ENCODE measurements at places on chromosomes 3 and 15. TPM values are rescaled to one million over a fixed set of nuclear protein-coding genes. Genes with fewer than 3 reads are reported as not detected.
A peak's percentile ranks its signal among the peaks of the same experiment; 100 is the strongest.

The ALDH1A3 gene
- 8.5 TPM for total RNA-seq

DNA sequence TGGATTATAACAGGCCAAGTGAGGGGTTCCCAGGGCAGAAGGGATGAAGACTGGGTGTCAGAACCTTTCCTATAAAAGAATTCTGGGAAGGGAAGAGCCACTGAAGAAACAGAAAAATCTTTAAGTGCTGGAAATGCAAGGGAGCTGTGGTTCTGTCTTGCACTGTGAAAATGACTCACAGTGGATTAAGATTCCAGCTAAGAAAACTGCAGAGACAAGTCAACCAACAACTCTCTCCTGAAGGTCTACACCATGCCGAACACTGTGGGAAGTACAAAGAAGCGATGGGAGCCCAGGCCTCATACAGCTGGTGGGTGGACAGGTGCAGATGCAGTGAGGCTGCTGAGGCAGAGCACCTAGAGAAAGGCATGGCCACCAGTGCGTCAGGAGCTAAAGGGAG, 27.7 kb downstream of the ZDHHC3 start:
- no peak for DNase-seq
- H3K27me3 ChIP-seq: no peaks in the 10 kb centered on the region
- no peak overlapping the region for H3K27ac ChIP-seq
- H3K4me1 ChIP-seq: no peaks in the 10 kb centered on the region
- peaks cover 20% of the 10 kb centered on the region for H3K36me3 ChIP-seq
- no peak overlapping the region for H3K4me3 ChIP-seq

The SELENOS gene
- total RNA-seq: 38.1 TPM

GRCh38 chr3:10945683-10946287, 46.8 kb upstream of the SLC6A1 start:
- H3K4me3 ChIP-seq: no peak overlapping the region
- peak; percentile 68 for DNase-seq
- H3K27ac ChIP-seq: no peak overlapping the region
- no peaks in the 10 kb centered on the region for H3K36me3 ChIP-seq
- H3K4me1 ChIP-seq: no peaks in the 10 kb centered on the region

The ERICH6 gene
- not detected for total RNA-seq

The STARD5 gene
- total RNA-seq: 0.25 TPM

- H3K4me3 ChIP-seq: no peak overlapping the region
- no peaks in the 10 kb centered on the region for H3K4me1 ChIP-seq
- no peaks in the 10 kb centered on the region for H3K36me3 ChIP-seq
These were observed 163.2 kb upstream of the GRM7 start for GRCh38 chr3:6697722-6698121.

The ROBO1 gene
- 14.0 TPM for total RNA-seq

GRCh38 chr3:106588739-106589138, 719.9 kb upstream of the CBLB start:
- peaks cover 3% of the 10 kb centered on the region for H3K4me1 ChIP-seq
- no peaks in the 10 kb centered on the region for H3K27me3 ChIP-seq

DNA sequence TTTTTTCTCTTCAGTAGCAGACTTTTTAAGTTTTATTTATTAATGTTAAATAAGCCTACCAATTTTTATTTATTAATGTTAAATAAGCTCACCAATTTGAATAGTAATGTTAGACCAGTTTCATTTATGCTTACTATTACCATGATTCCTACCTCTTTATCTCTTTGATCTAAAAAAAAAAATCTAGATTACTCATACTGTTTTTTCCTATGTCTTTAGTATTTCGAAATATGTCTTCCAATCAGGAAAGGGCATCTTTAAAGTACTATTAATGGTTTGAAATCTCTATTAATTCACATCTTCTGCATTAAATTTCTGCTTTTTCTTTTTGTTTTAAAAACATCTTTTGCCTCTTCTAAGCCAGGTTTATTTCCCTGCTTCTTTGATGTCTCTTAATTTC, 27.5 kb upstream of the MAPKBP1 start:
- H3K36me3 ChIP-seq: peaks cover 11% of the 10 kb centered on the region
- H3K4me3 ChIP-seq: no peak overlapping the region

The CKMT1B gene
- not detected for total RNA-seq

The KBTBD8 gene
- 3.2 TPM for total RNA-seq

The KNG1 gene
- total RNA-seq: not detected

DNA sequence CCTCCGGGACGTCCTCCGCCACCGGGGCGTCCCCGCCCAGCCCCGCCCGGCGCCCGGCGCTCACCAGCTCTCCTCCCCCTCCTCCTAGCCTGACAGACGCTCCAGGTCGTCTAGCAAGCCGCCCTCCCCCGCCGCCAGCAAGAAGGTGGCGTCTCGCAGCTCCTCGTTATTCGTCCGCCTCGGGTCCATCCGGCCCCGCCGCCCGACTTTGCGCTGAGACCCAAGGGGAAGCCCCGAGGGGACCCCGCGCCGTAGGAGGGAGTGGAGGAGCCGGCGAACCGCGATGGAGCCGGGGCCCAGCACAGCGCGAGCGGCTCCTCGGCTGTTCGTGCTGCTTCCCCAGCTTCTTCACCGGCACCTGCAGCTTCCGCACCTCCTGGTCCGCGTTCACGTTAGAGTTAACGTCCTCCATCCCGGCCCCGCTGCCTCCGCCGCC, 26.3 kb upstream of the MTHFS start:
- H3K27ac ChIP-seq: peak overlapping the region; percentile 91
- DNase-seq: peak; percentile 56
- peak overlapping the region; percentile 84 for H3K4me3 ChIP-seq
- no peaks in the 10 kb centered on the region for H3K4me1 ChIP-seq
- H3K27me3 ChIP-seq: no peaks in the 10 kb centered on the region

GRCh38 chr15:61556037-61556648, 327.0 kb upstream of the RORA start:
- H3K27ac ChIP-seq: no peak overlapping the region
- H3K27me3 ChIP-seq: no peaks in the 10 kb centered on the region
- peaks cover 4% of the 10 kb centered on the region for H3K4me1 ChIP-seq
- no peak overlapping the region for H3K4me3 ChIP-seq

GRCh38 chr3:138511945-138512344, 77.5 kb downstream of the ESYT3 start:
- no peak overlapping the region for H3K27ac ChIP-seq
- no peaks in the 10 kb centered on the region for H3K27me3 ChIP-seq
- no peaks in the 10 kb centered on the region for H3K36me3 ChIP-seq
- no peak overlapping the region for H3K4me3 ChIP-seq
- peaks cover 5% of the 10 kb centered on the region for H3K4me1 ChIP-seq
- DNase-seq: no peak

DNA sequence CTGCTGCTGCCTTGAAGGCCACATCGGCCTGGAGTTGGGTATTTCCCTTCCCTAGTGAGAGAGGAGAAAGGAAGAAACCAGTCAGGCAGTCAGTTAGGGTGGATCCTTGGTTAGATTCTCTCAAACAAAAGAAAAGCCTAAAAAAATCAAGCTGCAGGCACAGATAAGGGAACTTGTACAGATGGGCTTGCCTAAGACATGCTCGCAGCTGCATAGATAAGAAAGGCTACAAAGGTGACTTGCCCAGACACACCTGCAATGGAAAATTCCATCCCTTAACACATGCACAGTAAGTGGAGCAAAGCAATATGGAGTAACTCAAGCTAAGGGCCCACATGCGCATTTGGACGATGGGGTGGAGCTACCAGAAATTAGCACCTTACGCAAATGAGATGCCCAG, 199.7 kb upstream of the ARPP21 start:
- DNase-seq: no peak
- H3K27me3 ChIP-seq: no peaks in the 10 kb centered on the region
- no peak overlapping the region for H3K27ac ChIP-seq
- H3K36me3 ChIP-seq: no peaks in the 10 kb centered on the region

DNA sequence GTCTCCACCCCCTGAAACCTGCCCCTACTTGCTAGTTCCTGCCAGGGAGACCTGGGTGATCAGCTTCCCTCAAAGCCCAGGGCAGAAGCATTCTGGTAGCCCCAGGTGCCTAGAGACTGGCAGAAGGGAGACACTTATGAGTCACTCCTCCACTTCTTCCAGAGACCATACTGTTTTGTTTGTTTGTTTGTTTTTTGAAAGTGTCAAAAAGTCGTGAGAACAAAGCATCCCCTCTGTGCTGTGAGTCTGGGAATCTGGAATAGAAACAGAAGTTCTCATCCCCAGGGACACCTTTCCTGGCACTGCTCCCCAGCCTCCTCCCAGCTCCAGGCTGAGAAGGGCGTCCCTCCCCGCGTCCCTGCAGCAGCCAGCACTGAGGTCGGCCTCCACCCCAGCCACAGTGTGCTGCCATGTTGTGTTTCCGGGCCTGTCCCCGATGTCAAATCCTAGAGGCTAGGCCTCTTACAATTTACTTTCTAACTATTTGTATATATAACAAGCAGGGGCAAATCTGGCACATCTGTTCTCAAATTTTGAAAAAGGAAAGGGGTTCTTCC, 573.0 kb downstream of the RBMS3 start:
- no peaks in the 10 kb centered on the region for H3K36me3 ChIP-seq
- DNase-seq: no peak
- no peak overlapping the region for H3K27ac ChIP-seq
- H3K4me1 ChIP-seq: no peaks in the 10 kb centered on the region
- H3K27me3 ChIP-seq: no peaks in the 10 kb centered on the region
- no peak overlapping the region for H3K4me3 ChIP-seq

GRCh38 chr3:30418443-30418842, 188.0 kb upstream of the TGFBR2 start:
- no peaks in the 10 kb centered on the region for H3K27me3 ChIP-seq
- H3K27ac ChIP-seq: no peak overlapping the region
- DNase-seq: no peak
- H3K36me3 ChIP-seq: no peaks in the 10 kb centered on the region
- no peaks in the 10 kb centered on the region for H3K4me1 ChIP-seq

GRCh38 chr3:166270429-166270828, 433.2 kb upstream of the BCHE start:
- no peaks in the 10 kb centered on the region for H3K36me3 ChIP-seq
- no peak overlapping the region for H3K4me3 ChIP-seq
- no peaks in the 10 kb centered on the region for H3K27me3 ChIP-seq
- DNase-seq: no peak
- H3K4me1 ChIP-seq: no peaks in the 10 kb centered on the region

- no peaks in the 10 kb centered on the region for H3K27me3 ChIP-seq
- no peaks in the 10 kb centered on the region for H3K36me3 ChIP-seq
- DNase-seq: no peak
- no peak overlapping the region for H3K27ac ChIP-seq
These were observed 294.8 kb upstream of the NR2E3 start for GRCh38 chr15:71515375-71516186.

DNA sequence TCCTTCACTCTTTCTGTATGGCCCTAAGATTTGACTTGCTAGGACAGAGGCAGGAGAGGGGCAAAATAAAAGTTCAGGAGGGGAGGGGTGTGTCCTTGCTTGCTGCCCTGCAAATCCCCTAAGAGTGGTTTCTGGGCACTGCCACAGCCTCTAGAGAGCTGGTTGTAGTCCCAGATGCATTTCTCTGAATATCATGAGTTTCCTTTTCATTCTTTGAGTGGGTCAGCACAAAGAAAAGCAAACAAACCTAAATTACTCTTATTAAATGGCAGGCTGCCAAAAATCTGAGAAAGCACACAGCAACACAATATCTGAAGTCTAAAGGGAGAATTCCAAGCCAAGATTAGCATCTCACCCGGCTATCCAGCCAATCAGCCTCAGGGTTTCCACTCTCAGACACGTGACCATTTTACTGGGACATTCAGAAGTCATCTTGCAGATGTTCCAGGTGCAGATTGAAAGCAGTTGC, 919.3 kb downstream of the TUSC7 start:
- no peak for DNase-seq
- no peak overlapping the region for H3K27ac ChIP-seq
- no peaks in the 10 kb centered on the region for H3K27me3 ChIP-seq
- H3K4me3 ChIP-seq: no peak overlapping the region
- H3K36me3 ChIP-seq: no peaks in the 10 kb centered on the region

The NMB gene
- 2.1 TPM for total RNA-seq

The SKOR1 gene
- total RNA-seq: 0.13 TPM

DNA sequence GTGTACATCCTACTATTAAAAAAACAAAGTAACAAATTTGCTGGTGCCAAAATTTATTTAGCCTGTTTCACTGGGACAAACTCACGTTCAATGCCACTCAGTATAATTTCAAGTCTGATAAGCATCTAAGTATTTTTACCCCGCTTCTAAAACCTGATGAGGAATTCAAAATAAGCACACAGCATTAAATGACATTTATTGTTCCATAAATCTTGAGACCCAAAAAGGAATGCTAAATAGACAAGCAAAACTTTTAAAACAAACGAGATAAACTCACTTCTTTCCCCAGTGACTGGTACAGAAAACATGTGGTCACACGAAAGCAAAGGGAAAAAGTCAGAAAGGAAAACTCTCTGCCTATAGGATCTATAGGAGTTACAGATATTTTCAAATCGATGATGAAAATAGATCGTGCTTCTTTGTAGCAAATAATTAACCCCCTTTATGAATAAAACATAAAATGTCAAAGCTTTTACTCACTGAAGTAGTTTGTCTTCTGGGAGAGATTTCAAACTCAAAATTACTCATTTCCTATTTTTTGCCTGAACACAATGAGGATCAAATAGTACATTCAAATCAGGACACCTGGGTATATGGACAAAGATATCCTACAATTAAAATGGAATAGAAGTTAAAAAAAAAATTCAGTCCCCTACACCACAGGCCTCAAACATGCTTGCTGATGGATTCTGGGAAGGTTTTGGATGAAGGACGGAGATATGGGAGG, 51.7 kb downstream of the UBP1 start:
- no peak for DNase-seq
- H3K27ac ChIP-seq: no peak overlapping the region
- H3K4me1 ChIP-seq: no peaks in the 10 kb centered on the region
- peaks cover 86% of the 10 kb centered on the region for H3K36me3 ChIP-seq
- no peak overlapping the region for H3K4me3 ChIP-seq
- H3K27me3 ChIP-seq: no peaks in the 10 kb centered on the region

DNA sequence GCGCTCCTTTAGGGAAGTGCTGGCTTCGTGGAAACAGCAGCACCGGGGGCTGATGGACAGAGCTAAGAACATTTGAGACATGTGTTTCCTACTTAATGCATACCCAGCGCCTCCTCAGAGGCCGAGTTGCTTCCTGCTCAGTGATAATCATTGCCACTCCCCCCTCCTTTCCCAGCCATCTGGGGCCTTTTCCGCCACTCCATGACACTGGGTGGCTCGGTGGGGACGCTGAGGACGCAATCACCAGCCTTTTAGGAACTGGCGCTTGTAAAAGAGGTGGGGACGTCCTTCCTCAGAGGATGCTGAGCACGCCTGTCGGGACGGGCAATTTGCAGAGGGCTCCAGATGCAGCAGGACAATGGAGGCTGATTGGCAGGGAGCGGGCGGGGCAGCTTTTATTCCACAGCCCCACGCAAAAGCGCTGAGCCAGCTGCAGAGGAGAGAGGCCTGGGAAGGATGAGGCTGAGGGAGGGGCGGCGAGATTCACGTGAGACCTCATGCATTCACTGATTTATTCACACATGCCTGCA, 22.2 kb upstream of the IQSEC1 start:
- H3K4me3 ChIP-seq: no peak overlapping the region
- no peaks in the 10 kb centered on the region for H3K4me1 ChIP-seq
- H3K36me3 ChIP-seq: no peaks in the 10 kb centered on the region
- no peak overlapping the region for H3K27ac ChIP-seq
- DNase-seq: no peak

Measured in psoas muscle (tissue), 8 donors.